ENCODE measurements at places on chromosomes 16 and 17.

DNA sequence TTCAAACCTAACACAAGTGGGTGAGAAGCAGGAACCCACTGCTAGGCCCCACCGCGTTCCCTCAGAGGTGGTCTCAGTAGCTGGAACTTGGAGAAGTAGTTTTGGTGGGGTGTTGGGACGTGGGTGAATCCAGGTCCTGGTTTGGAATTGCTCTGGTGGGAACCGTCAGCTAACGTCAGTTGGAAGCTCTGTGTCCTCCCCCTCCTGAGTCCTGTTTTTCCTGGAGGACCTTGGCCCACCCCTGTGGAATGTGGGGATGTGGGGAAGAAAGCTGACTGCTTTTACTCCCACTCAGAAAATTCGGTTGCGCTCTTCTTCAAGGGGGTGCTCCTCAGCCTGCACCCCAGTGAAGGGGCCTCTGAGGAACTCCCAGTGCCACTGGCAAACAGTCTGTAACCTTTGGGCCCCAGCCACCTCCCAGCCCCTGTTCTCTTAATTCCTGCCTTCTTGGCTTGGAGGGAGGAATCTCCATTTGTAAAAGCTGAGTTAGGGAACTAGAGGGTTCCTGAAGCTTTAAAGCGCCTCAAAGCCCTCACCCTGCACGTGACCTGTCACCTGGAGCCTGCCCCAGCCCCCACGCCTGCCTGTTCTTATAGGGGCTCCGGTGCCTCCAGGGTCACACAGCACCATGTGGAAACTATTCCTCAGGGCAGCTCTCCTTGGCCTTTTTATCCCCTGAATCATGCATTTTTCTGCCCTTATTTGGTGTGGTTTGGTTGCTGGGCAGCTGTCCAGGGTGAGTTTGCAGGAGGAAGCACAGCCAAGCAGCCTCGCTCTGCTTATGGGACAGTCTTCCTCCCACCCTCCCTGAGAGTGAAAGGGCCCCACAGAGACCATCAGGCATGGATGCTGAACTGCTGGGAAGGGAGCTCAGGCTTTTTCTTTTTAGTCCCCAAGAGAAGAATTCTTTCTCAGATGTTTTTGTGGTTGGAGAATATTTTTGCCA, 16.2 kb upstream of the NAGLU start:
- peak; percentile 90 for DNase-seq

GRCh38 chr17:43453331-43453812, 30.4 kb upstream of the DHX8 start:
- DNase-seq, result peak; percentile 41

- DNase-seq, result no peak
Measured at GRCh38 chr17:40553694-40554534, 11.4 kb downstream of the CCR7 start.

GRCh38 chr17:76141212-76142038, at the start of gene FOXJ1:
Gene FOXJ1, minus strand, starts transcription at chr17:76141245. Its CDS starts 850 bp downstream, at chr17:76140395.
- peak; percentile 80 for DNase-seq

DNA sequence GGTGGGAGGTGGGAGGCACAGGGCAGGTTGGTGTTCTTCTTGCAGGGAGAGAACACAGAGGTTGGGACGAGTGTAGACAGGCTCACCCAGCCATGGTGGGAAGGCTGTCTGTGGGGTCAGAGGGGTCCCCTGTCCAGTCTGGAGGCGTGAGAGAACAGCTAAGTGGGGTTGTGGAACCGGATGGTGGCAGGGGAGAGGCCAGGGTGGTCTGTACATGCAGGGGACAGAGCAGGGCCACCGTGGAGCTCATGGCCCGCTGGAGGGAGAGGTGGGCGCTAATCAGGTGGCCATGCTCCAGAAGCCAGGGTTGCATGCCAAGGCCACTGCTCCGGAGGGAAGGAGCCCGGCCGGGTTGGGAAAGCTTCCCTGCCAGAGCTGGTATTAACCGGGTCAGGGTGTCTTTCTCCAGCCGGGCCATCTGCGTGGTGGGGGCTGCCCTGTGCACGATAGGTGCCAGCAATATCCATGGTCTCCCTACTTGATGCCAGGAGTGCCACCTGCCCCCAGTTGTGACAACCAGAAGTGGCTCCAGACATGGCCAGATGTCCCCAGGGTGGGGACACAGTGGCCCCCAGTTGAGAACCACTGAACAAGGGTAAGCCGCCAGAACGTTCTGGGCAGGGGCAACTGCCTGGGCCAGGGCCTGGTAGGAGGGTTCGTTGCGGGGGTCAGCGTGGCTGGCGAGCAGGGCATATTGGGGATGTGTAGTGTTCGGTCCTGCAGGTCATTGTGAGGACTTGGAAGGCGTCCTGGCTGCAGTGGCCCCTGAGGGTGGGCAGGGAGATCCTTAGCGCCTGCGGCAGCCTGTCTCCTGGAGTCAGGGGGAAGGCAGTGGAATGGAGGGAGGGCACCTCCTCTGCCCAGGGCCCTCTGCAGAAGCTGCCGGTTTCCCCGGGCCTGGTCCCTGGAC, 5.1 kb downstream of the SNN start:
- DNase-seq, result no peak

DNA sequence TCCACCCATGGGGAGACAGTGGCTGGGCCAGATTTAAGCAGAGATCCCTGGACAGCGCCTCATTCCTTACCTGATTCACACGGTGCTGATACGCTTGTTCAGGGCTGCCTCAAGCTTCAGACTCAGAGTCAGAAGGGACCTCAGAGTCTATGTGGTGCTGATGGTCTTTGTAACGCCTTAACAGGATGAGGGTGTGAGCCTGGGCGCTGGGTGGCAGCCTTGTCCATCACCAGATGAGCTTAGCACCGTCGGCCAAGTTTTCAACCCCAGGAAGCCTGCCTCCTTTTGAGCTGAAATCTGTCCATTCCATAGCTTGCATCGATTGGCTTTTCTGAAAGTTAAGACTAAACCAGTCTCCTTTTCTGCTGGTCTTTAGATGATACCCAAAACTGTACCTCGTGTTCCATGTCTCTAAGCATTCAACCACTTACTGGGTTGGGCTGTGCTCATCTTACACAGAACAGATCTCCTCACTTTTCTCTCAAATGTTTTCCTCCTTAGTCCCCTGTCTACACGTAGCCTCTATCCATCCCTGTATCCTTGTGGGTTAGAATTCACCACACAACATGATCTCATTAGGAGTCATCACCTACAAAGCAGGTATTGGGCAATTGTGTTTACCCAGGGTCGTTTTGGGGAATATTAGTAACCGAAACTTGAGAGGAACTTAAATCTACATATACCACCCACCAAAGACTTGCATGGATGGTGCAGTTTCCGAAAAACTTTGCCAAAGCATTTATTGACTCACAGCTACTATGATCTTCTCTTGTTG, 573.4 kb downstream of the CDH13 start:
- DNase-seq, result no peak

DNA sequence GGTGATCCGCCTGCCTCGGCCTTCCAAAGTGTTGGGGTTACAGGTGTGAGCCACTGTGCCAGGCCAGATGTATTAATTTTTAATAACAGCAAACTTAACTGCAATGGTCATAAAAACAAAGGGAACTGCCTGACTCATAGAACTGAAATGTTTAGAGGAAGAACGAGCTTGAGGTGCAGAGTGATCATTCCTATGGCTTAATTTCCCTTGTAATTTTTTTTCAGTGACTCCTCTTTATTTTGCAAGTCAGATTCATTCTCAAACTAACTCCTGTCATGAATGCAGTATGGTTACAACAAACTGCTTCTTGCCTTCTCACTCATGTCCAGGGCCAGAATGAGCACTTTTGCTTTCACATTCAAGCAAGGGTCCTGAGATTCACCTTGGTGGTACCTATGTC, 231.3 kb downstream of the HAPSTR1 start:
- DNase-seq, result no peak

DNA sequence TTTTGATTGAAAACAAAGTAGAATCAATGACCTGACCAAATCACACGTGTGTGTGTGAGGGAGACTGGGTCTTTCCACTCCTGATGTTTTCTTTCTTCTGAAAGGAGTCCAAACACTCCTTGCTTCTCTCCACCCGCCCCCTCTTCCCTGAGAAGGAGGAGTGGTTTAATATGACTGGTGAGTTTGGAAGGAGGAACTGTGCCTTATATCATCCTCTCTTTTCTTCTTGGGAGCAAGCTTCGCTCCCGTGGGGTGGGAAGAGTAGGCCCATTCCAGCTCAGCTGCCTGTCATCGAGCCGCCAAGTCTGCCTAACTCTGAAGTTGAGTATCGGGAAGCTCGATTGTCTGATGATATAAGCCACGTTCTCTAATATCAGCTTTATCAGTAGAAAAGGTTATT, 96.5 kb downstream of the YPEL2 start:
- DNase-seq, result peak; percentile 26

GRCh38 chr16:3276679-3277078, 6.6 kb upstream of the ZNF263 start:
- DNase-seq, result no peak

- DNase-seq, result no peak
Measured at GRCh38 chr17:21029515-21029914, 13.3 kb downstream of the USP22 start.

Measured in hindlimb muscle (tissue), 1 donor.